Breast epithelium (tissue), 4 donors: ENCODE measurements at places on chromosomes 11 and 22. TPM values are rescaled to one million over a fixed set of nuclear protein-coding genes. Genes with fewer than 3 reads are reported as not detected.

Gene CREB3L1
- 2.0 TPM for total RNA-seq

Gene FAM111B
- total RNA-seq: 0.44 TPM

Gene CCND1
- total RNA-seq: 199 TPM

Gene CYB5R3
- 248 TPM for total RNA-seq

Gene CCDC86
- 17.8 TPM for total RNA-seq

Gene OR2D2
- total RNA-seq: 0.44 TPM

Gene NTM
- 1.0 TPM for total RNA-seq

GRCh38 chr22:49869086-49869830 lies 15.6 kb downstream of the ZBED4 start:
- no peak for DNase-seq
- H3K36me3 ChIP-seq: no peaks in the 10 kb centered on the region
- no peak overlapping the region for H3K27ac ChIP-seq
- no peak overlapping the region for H3K4me3 ChIP-seq
- H3K27me3 ChIP-seq: no peaks in the 10 kb centered on the region

- no peaks in the 10 kb centered on the region for H3K4me1 ChIP-seq
- no peaks in the 10 kb centered on the region for H3K27me3 ChIP-seq
- no peak for DNase-seq
- H3K4me3 ChIP-seq: no peak overlapping the region
These were observed 33.0 kb downstream of the DDX6 start for GRCh38 chr11:118757876-118758399.

- no peaks in the 10 kb centered on the region for H3K4me1 ChIP-seq
- no peak overlapping the region for H3K27ac ChIP-seq
- H3K36me3 ChIP-seq: no peaks in the 10 kb centered on the region
- H3K4me3 ChIP-seq: no peak overlapping the region
These were observed 1.9 kb upstream of the FAT3 start for GRCh38 chr11:92222701-92223100.

GRCh38 chr11:132538642-132539041 lies 993.7 kb downstream of the OPCML start:
- H3K27me3 ChIP-seq: no peaks in the 10 kb centered on the region
- H3K4me1 ChIP-seq: no peaks in the 10 kb centered on the region
- no peak overlapping the region for H3K4me3 ChIP-seq
- H3K36me3 ChIP-seq: no peaks in the 10 kb centered on the region
- no peak overlapping the region for H3K27ac ChIP-seq

DNA sequence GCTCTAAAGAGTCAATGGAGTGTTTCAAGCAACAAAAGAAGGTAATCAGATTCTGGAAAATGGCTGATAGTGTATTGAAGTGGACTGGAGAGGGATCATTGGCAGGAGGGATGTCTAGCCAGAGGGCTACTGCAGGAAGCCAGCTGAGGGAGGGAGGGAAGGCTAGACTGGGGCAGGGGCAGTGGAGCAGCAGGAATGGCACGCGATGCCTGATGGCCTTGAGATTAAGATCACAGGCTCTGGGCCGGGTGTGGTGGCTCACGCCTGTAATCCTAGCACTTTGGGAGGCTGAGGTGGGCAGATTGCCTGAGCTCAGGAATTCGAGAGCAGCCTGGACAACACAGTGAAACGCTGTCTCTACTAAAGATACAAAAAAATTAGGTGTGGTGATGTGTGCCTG lies 47.5 kb upstream of the PRDM11 start:
- H3K36me3 ChIP-seq: no peaks in the 10 kb centered on the region
- no peak overlapping the region for H3K27ac ChIP-seq
- no peaks in the 10 kb centered on the region for H3K4me1 ChIP-seq

- H3K36me3 ChIP-seq: no peaks in the 10 kb centered on the region
- H3K27me3 ChIP-seq: no peaks in the 10 kb centered on the region
- H3K4me1 ChIP-seq: no peaks in the 10 kb centered on the region
- peak overlapping the region; percentile 98 for H3K4me3 ChIP-seq
- no peak for DNase-seq
These were observed 1.3 kb upstream of the ZNF202 start for GRCh38 chr11:123742724-123743120.

DNA sequence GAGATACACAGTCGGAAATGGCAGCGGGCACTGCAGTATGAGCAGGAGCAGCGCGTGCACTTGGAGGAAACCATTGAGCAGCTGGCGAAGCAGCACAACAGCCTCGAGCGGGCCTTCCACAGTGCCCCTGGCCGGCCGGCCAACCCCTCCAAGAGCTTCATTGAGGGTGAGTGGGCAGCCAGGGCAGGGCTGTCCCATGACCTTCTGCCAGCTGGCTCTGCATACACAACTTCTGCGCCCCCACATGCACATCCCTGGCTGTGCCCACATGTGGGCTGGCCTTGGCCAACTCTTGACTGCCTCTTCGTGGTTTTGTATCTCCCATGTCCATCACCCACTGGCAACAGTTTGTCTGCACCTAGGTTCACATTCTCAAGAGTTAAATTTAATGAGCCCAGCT lies 81.1 kb downstream of the MORC2 start:
- no peak overlapping the region for H3K27ac ChIP-seq
- no peaks in the 10 kb centered on the region for H3K36me3 ChIP-seq
- DNase-seq: no peak
- H3K27me3 ChIP-seq: no peaks in the 10 kb centered on the region
- H3K4me1 ChIP-seq: no peaks in the 10 kb centered on the region

DNA sequence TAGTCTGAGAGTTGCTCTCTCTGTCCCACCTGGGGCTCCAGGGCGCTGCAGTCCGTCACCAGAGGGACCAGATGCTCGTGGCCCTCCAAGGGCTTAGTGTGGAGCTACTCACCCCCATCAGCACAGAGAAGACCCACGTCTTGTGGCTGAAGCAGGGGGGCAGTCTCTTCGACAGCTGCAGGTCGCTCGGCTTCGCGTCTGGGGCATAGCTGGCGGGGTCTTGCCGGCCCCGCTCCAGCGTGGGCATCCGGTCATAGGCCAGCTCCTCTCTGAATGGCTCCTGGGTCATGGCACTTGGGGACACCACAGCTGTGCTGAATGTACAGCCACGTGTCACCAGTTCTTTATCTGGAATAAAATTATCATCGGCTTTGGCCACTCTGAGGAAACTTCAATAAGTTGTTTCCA lies 608 bp downstream of the MLC1 start:
- no peaks in the 10 kb centered on the region for H3K4me1 ChIP-seq
- no peaks in the 10 kb centered on the region for H3K36me3 ChIP-seq
- no peak overlapping the region for H3K27ac ChIP-seq
- no peak for DNase-seq
- H3K27me3 ChIP-seq: peaks cover 57% of the 10 kb centered on the region

GRCh38 chr11:113397821-113398220 lies 10.2 kb downstream of the ANKK1 start:
- H3K27ac ChIP-seq: no peak overlapping the region
- H3K4me1 ChIP-seq: no peaks in the 10 kb centered on the region
- no peaks in the 10 kb centered on the region for H3K36me3 ChIP-seq
- no peak overlapping the region for H3K4me3 ChIP-seq
- no peaks in the 10 kb centered on the region for H3K27me3 ChIP-seq

DNA sequence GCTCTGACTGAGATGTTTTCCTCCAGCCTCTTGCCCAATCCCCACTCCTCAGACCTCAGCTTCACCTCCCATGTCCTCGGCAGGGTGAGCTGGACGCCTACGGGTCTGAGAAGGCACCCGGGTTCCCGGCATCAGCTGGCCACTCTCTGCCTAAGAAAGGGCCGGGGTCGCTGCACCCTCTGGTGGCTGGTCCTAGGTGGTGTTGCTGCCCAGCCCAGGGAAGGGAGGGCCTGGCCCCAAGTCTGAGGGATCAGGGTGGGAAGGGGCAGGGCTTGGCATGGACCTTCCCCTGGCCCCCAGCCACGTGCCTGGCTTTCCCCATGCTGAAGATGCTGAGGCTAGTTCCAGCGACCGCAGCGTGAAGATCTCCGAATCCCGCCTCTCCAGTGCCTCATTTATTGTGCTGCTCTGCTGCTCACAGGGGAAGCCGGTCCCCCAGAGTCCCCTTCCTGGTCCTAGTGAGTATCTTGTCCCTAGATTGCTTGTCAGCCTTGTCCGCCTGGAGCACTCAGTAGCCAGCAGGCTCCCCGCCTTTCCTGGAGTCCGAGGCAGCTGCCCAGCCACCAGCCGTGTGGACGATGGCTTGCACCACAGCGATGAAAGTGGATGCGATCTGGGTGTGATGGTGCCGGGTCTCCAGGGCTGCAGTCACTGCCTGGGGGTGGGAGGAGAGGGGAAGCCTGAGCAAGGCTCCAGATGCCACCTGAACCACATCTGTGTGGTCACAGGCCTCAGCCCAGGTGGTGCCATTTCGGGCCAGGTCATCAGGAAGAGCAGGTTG lies 2.9 kb upstream of the GGT5 start:
- no peaks in the 10 kb centered on the region for H3K27me3 ChIP-seq
- peak; percentile 93 for DNase-seq

DNA sequence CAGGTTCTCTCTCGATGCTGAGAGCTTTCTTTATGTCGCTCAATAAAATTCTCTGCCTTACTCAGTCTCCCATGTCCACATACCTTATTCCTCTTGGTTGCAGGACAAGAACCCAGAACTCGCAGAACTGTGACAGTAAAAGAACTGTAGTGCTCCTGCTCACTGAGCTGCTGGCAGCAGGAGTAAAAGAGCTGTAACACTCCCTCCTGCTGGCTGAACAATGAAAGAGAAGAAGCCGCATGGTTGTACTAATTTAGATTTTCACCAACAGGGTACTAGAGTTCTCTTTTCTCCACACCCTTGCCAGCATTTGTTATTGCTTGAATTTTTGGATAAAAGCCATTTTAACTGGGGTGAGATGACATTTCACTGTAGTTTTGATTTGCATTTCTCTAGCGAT lies 433.2 kb downstream of the GUCY1A2 start:
- no peak for DNase-seq
- H3K36me3 ChIP-seq: no peaks in the 10 kb centered on the region
- H3K27ac ChIP-seq: no peak overlapping the region
- no peaks in the 10 kb centered on the region for H3K4me1 ChIP-seq
- no peak overlapping the region for H3K4me3 ChIP-seq
- no peaks in the 10 kb centered on the region for H3K27me3 ChIP-seq

- H3K36me3 ChIP-seq: no peaks in the 10 kb centered on the region
- no peak overlapping the region for H3K27ac ChIP-seq
- DNase-seq: no peak
- no peaks in the 10 kb centered on the region for H3K4me1 ChIP-seq
- no peaks in the 10 kb centered on the region for H3K27me3 ChIP-seq
These were observed 364.3 kb upstream of the NARS2 start for GRCh38 chr11:78938971-78939370.

DNA sequence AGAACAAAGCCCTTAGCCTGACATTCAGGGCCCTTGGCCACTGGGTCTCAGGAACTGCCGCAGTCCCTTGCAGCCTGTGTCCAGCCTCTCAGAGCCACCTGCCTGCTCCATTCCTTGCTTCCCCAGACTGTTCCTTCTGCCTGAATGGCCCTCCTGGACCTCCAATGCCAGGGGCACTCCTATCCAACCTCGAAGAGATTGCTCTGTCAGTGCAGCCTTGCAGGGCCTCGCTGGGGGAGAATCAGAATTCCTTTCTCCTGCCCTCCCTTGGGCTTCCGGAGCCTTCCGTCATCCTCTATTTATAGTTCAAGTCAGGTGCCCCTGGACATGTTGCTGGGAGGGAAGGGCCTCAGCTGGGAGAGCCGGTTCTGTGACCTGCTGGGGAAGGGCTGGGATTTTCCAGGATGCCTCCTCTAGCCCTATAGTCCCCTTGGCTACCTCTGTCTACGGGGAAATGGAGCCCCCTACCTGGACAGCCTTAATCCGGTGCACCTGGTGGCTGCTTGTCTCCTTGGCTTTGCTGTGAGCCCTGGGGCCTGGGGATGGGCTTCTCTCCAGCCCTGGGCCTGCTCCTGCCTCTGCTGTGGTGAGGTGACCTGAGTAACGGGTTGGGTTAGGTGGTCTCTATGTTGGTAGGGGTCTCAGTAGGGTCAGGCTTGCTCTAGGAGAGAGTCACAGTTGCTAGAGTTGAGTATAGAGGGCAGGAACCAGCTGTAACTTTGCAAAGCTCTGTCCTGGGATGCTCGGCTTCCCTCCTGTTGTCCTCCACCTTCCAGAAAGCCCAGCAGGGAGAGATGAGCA lies 45.9 kb upstream of the SYT7 start:
- no peaks in the 10 kb centered on the region for H3K27me3 ChIP-seq
- H3K27ac ChIP-seq: peak overlapping the region; percentile 75
- no peaks in the 10 kb centered on the region for H3K36me3 ChIP-seq
